CD4-positive, alpha-beta T cell treated with Interleukin-15 for 1 hour (primary cell): ENCODE measurements at places on chromosomes 3 and 15.

GRCh38 chr3:185824051-185825005 is 514 bp downstream of the IGF2BP2 start:
- DNase-seq, result peak; percentile 18

DNA sequence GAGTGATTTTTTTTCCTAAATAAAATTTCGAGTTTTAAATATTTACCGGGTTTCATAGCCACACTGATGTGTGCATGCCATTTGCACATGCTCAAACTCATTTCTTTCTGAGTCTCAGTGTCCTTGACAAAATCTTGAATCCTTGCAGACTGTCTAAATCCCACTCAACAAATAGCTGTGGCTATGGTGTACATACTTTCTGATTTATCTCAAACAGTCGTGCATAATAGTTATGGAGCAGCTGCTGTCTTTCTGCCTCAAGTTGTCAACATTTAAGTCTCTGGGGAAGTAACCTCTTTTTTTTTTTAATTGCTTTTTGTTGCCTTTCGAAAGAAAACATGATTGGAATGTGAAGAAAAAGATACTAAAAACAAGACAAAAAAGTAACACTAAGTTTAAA is 52.8 kb upstream of the UTS2B start:
- DNase-seq, result no peak

DNA sequence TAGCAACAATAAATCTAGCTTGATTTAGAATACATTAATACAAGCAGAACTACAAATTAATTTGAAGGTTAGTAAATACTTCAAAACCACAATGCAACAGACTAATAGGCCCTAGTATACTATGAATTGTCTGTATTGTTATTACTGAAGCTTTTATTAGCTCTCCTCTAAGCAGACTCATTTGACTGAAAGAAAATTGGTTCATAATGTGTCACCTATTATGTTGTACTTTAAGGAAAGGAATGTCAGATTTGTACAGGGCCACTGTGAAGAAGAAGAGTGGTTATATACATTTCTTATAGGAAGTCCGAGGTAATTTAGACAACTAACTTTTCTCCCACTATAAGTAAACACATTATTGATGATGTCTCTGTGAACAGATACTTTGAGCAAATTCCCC is 954.5 kb downstream of the ZPLD1 start:
- DNase-seq, result no peak

- DNase-seq, result no peak
Observed at GRCh38 chr3:98449606-98450193, 13.3 kb upstream of the OR5K1 start.

DNA sequence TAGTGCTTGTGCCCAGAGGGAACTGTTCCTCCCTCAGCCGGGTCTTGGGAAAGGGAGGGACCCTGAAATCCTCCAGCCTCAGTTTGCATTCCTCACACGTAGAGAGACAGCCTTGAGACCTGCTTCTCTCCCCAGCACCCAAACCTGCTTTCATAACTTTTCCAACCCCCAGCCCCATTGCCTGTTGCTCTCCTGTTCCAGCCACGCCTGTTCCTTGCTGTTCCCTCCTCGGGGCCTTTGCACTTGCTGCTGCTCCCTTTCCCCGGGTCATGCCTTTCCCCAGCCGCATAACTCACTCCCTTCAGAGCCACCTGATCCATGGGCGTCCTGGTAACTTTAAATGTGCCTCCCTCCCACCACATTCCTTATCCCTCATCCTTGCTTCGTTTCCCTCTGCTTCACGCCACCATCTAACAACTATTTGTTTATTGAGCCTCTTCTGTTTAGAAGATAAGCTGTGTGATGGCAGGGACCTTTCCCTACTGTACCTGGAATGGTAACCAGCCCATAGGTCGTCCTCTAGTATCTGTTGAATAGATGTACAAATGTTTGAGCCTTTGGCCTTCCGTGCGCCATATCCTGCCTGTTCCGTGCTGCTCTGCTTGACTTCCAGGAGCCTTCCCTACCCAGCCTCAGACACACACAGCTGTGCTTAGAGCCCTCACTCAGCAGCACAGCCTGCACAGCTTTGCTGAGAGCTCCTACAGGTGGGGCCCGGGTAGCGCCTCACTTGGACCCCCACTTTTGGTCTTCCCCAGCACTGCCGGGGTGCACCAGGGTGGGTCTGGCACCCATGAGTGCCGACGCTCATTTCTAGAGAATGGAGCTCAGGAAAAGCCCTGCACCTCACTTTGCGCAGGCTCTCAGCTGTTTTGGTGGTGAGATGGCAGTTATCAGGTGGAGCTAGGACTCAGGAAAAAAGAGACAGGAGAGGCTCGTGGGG is 60.2 kb downstream of the SCN5A start:
- DNase-seq, result no peak

- no peak for DNase-seq
Observed at GRCh38 chr15:89652666-89653065, 2.6 kb downstream of the KIF7 start.

DNA sequence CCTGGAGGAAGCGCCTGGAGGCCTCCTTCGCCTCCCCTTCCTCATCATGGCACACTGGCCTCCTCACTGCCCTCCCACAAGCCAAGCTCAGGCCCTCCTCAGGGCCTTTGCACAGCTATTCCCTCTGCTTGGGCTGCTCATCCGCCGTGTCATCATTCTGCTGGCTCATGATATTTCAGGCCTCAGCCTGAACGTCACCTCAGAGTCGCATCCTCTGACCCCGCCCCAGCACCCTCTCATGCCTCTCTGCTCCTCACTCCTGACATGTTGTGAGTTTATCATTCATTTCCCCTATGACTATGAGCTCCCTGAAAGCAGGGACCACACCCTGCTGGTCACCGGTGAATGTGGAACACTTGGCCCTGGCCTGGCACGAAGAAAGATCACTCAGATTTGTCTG is 20.7 kb upstream of the POC1A start:
- DNase-seq, result peak; percentile 72

DNA sequence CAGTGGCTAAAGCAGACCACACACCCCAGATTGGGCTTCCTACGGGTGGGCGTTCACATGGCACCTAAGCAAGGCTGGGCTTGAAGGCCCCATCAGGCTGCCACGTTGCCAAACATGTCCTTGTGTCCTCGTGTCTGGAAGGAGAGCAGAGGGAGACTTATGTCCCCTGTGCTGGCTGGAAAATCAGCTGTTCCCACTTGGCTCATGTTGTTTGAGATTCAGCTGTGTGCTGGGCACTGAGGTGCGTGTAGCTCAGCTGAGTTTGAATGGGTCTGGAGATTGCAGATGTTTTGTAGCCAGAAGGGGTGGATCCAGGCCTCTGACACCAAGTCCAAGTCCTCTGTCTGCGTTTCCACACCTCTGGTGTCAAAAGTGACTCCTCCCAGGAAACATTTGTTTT is 34.6 kb downstream of the RLBP1 start:
- DNase-seq, result no peak

DNA sequence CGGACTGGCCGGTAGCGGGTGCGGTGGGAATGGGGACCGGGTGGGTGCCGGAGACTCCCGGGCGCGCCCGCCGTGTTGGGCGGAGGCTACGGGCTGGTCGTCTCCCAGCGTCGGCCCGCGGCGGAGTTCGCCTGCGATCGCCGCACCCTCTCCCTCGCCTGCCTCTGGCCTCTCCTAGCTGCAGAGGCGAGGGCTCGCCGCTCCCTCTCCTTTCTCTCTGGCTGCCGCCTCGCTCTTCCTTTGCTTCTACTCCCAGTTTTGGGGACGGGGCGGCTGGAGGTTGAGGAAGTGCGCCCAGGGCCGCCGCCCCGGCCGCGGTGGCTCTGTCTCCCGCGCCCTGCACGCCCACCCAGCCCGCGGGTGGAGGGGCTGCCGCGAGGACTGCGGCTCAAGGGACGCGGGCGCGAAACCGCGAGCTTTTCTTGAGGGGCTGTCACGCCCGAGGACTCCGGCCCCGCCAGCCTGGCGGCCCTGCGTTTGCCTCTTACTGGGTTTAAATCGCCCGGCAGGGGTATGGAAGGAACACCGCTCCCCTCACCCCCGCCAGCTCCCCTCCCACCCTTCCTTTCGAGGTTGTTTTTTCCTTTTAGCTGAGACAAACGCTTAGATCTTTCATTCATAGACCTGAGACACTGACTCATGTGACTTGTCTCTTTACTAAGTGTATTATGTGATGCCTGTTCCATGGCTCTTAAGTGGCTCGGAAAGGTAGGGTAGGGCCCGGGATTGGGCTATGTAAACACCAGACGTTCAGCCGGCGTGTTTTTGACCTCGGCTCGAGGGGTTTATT is 654 bp downstream of the PIK3CA start:
- DNase-seq, result peak; percentile 69

- no peak for DNase-seq
Observed at GRCh38 chr3:125179143-125179883, 33.2 kb downstream of the SLC12A8 start.

GRCh38 chr15:79408041-79408440 is 24.1 kb upstream of the MINAR1 start:
- no peak for DNase-seq

DNA sequence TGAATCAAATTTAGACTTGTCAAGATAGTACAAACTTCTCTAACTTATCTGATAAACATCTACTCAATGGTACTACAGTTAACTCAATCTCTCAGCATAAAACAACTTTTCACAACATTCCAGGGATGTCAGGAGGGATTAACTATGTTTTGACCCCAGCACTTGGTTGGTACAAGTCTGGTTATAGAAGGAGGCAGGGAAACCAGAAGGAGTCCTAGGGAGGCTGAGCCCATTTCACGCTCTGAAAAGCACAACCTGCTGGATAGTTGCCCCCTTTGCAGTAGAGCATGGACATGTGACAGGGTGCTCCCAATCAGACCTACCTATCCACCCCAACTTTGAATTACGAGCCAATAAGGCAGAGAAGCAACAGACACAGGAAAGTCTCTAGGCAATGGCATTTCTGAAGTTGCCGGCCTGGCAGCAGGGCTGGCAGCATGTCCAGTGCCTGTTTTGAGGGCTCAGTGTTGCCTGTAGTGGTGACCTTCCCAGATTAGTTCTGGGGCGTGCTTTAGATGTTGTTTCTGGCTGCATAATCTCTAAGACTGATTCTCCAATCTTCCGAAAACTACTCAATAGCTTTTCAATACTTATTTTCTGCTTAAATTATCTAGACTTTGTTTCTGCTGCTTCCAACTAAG is 8.2 kb downstream of the ANKUB1 start:
- DNase-seq, result no peak

DNA sequence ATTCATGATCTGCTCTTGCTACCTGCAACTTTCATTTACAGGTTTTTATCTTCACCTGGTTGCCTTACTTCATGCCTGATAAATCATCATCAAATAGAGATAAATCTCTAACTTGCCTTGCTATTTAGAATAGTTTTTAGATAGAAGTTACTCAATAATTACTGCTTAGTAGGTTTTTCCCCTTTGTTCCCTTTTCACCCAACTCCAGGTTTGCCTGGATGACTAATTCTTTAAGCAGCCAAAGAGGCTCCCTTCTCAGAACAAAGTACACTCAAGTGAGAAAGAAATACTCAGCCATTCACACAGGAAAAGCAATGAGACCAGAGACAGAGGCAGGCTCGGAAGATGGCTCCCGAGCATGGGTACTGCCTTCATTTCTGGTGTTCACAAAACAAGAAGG is 268.1 kb upstream of the CRBN start:
- DNase-seq, result no peak

- no peak for DNase-seq
Observed at GRCh38 chr3:167895684-167896083, 160.2 kb downstream of the SERPINI1 start.

GRCh38 chr3:50221411-50222168 is 14.4 kb upstream of the GNAI2 start:
- no peak for DNase-seq
